Stimulated activated CD8-positive, alpha-beta memory T cell treated with anti-CD3 and anti-CD28 coated beads, Interleukin-2, amount 100 ng/mL, for 48 hours (primary cell): ENCODE measurements at places on chromosomes 2 and 18.

GRCh38 chr2:69231612-69232277, 155.3 kb downstream of the GFPT1 start:
- no peak for DNase-seq

GRCh38 chr2:159895258-159896065, 97.5 kb upstream of the CD302 start:
- no peak for DNase-seq

DNA sequence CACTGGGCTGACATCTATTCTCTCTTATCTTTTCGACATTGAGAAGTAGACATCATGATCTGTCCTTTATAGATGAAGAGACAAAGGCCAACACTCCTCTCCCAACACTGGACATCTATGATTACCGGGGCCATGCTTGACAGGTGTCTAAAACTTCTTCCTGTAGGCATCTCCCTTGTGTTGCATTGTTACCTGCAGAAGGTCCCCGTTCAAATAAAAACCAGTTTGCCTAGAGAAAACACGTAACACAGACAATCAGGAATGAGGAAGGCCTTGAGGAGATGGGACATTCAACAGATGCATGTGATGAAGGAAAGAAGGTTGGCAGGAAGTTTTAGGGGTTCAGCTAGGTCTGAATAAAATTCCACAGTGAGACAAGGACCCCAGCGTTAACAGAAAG, 70.8 kb upstream of the ST8SIA3 start:
- DNase-seq: no peak

- no peak for DNase-seq
Measured at GRCh38 chr18:59052965-59053820, 86.5 kb upstream of the SEC11C start.

- DNase-seq: no peak
Measured at GRCh38 chr18:22102953-22103646, 66.3 kb upstream of the GATA6 start.

GRCh38 chr2:37306024-37306423, 18.6 kb downstream of the PRKD3 start:
- DNase-seq: no peak

DNA sequence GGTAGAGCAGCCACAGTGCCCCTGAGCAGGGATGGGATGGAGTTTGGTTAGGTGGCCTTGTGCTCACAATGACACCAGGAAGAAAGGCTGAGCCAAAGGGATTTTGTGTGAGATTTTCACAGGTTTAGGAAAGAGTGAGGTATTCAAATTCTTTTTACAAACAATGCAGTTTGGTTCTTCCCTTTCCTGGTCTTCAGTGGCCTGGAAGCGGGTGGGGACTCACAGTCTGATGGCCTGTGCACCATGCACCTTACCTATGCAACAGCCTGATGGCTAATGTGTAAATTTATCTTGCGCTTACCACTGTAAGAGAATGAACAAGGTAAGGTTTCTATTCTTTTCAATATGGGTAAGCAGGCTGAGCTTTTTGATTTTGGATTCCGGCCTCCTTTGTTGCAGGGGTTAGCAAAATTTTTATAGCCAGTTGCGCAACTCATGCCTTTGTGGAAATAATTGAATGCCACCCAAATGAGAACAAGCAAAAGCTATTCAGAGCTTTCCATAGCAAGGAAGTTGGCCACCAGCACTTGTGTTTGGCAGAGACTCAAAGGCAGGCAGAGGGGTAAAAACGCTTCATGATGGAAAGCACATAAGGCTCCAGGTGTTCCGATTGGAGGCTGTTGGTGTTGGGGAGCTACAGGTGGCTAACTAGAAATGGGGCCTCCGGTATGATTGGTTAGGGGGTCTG, 23.8 kb upstream of the IL1R2 start:
- no peak for DNase-seq

DNA sequence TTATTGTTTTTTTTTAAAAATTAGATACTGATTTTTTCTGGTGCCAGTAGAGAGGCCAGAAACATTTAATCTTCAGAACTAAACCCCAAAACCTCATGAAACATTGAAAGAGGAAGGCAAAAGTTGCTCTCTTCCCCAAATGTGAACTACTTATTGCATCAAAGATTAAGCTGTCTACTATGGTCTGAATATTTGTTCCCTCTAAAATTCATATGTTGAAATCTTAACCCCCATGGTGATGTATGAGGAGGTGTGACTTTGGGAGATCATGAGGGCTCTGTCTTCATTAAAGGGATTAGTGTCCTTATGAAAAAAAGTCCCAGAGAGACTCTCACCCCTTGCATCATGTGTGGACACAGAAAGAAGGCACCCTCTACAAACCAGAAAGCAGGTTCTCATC, 28.2 kb upstream of the SLC8A1 start:
- DNase-seq: no peak

DNA sequence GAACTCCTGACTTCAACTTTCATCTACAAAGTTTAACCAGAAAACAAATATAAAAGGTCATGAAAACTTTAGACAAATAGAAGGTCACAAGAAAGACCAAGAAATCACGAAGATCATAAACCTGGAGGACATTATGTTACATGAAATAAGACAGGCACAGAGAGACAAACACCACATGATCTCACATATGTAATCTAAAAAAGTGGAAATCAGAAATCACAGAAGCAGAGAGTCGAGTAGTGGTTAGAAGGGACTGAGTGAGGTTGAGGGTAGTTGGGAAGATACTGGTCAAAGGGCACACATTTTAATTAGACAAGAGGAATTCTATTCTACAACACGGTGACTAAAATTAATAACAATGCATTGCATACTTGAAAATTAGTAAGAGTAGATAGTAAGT, 1.4 kb downstream of the GCFC2 start:
- DNase-seq: no peak

- DNase-seq: no peak
Measured at GRCh38 chr18:6270771-6271216, 143.9 kb downstream of the L3MBTL4 start.

DNA sequence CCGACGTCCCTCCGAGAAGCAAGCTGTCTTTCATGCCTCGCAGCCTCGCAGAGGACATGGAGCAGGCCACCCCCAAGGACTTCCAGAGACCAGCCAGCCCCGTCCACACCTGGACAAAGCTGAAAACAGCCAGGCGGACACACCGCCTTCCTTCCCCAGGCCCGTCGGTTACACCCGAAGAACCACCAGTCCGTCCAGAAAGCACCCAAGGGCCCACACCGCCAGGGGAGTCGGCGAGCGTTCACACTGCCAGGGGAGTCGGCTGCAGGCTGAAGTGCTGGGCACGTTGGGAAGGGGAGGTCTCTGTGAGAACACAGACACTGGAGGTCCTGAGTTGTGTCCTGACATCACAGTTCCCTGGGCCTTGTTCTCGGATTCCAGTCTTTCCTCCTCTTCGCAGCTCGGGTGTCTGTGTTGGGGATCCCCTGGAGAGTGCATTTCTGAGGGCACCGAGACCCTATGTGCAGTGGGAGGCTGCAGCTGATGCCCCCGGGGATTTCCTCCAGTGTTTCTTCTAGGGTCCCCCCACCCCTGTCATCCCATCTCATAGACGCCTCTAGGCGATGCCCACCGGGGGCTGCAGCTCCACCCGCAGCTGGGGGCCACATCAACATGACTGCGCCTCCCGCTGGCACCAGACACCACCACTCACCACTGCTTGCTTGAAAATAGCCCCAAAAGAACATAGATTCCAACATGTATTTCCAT, 344.4 kb upstream of the SALL3 start:
- DNase-seq: no peak

DNA sequence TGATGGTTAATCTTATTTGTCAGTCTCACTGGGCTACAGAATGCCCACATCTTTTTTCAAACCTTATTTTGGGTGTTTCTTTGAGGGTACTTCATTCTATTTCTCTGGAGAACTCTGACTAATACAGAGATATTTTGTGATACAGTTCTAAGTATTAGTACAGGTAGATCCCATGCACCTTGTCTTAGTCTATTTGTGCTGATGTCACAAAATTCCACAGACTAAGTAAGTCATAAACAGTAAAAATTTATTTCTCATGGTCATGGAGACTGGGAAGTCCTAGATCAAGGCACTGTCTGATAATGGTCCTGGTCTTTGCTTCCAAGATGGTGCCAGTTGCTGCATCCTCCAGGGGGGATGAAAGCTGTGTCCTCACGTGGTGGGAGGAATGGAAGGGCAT, 68.6 kb upstream of the EPHA4 start:
- DNase-seq: no peak

DNA sequence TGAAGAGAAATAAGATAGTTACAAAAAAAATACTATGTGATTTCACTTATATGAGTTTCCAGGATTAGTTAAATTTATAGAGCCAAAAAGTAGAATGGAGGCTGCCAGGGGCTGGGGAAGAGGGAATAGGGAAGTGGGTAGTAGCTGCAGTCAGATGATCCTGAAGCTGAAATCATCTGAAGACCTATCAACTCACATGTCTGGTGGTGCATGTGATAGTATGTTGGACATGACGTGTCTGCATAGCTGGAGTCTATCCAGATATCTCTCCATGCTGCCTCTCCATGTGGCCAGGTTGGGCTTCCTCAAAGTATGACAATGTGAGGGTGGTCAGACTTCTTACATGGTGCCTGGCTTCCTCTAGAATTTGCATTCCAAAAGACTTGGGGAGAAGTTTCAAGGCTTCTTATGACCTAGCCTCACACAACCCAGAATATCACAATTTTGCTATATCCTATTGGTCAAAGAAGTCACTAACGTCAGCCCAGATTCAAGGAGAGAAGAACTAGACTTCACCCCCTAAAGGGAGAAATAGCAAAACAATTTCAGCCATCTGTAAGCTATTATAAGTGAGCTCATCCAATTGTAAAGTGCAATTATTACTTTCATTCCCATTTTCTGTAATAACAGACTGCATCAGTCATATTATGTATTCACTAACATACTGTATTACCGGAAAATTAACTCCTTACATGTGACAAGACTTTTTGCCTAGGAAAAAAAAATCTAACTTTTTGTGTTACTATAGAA, 14.0 kb upstream of the ZNF396 start:
- DNase-seq: no peak

DNA sequence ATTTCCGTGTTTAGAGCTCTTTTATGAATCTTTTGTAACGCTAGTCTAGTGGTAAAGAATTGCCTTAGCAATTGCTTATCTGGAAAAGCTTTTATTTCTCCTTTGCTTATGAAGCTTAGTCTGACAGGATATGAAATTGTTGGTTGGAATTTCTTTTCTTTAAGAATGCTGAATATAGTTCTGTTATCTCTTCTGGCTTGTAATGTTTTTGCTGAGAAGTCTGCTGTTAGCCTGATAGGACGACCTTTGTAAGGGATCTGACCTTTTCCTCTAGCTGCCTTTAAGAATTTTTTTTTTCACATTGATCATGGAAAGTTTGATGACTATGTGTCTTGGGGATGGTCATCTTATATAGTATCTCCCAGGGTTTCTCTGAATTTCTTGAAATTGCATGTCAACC, 101.1 kb downstream of the TRABD2A start:
- DNase-seq: no peak

DNA sequence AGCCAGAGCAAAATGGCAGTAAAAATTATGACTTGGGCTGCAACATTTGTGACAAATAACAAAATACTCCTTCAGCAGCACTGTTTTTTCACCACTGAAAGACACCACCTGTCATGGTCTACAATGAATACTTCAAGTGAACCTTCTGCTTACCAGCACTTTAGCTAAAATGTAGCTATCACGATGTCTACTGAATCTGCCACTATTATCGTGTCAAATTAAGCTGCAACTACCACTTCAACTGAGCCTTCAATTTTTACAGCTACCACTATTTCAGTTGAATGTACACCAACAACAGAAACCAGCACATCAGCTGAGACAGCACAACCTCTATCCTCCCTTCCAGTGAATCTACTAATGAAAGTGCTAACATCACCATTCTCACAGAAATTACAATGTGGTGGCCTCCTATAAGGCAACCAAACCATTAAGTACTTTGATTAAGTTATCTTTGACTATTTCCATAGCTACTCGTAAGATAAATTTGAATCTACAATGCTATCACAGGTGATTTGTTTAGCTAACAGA, 10.8 kb upstream of the DYNAP start:
- DNase-seq: no peak
